ENCODE measurements at places on chromosomes 4 and X.

DNA sequence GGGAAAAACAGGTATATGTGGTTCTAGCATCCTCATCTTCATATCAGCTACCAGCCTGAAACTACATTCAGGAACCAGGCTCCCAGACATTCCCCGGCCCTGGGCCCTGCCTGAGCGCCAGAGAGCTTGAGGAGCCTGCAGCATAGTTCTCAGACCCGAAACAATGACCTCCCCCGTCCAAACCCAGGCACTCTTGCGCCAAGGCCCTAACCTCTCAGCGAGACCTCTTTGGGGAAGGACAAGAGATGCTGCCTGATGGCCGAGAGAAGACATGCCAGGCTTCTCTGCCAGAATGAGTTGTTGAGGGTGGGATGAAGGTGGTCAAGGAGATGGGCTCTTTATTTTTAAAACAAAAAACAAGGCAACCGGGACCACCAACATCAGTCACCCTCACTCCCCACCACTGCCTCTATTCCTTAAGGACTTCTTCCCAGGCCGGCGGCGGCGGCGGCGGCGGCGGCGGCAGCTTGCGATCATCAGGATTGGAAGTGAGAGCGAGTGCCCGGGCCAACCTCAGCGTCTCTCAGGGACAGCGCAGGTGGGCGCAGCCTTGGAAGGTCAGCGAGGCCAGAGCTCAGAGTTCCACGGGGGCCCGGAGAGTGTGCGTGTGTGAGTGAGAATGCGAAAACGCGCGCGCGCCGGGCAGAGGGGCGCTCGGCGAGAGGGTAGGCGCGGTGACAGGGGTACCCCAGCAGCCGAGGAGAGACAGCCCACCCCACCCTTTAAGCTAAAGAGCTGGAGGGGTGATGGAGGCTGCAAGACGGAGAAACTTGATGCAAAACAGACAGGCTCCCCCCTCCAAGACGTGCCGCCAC is 601 bp downstream of the INPP4B start:
- no peak for DNase-seq

DNA sequence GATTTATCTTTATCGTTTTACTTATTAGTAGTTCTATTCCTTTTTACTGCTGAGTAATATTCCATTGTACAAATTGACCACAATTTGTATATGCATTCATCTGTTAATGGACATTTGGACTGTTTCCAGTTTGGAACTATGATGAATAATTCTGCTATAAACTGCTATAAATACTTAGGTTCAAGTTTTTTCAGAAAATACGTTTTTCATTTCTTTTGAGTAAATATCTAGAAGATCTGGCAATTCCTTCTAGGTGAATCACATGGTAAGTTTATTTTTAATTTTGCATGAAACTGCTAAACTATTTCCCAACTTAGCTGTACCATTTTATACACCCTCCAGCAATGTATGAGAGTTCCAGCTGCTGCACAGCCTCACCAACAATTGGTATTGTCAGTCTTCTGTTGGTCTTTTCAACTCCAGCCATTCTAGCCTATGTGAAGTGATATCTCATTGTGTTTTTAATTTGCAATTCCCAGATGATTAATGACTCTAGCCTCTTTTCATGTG is 22.2 kb downstream of the LIN54 start:
- DNase-seq, result no peak

- DNase-seq, result no peak
Measured at GRCh38 chr4:67261971-67262370, 283.3 kb downstream of the CENPC start.

GRCh38 chr4:173998471-173999144 is 284.9 kb downstream of the FBXO8 start:
- DNase-seq, result no peak

DNA sequence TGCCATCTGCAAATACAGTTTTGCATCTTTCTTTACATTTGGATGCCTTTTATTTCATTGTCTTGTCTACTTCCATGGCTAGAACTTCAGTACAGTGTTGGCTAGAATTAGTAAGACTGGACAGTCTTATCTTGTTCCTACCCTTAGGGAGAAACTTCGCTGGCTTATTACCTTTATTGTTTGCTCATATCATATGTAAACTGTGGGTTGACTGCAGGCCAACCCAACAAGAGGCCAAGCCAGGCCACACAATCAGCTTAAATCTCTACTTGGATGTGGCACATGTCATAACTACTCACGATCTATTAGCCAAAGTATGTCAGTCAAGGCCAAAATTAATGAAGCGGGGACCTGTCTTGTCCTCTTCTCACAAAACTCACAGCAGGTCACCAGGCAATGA is 144.1 kb downstream of the THOC2 start:
- no peak for DNase-seq

Data from HTR-8/SVneo (cell line).